ENCODE measurements at places on chromosomes 2 and 18.

DNA sequence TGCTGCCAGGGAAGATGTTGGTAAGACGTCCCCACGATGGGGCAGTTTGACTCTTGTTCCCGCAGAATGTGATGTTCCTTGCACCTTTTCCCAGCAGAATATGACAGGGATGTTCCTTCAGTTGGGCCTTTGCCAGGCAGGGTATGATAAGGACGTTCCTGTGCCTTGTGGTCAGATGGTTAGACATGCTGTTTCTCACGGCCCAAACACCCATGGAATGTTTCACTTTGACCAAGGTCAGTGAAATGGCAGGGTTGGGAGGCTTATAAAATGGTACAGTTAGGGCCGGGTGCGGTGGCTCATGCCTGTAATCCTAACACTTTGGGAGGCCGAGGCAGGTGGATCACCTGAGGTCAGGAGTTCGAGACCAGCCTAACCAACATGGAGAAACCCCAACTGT, 40.3 kb upstream of the YPEL5 start:
- DNase-seq, result no peak

DNA sequence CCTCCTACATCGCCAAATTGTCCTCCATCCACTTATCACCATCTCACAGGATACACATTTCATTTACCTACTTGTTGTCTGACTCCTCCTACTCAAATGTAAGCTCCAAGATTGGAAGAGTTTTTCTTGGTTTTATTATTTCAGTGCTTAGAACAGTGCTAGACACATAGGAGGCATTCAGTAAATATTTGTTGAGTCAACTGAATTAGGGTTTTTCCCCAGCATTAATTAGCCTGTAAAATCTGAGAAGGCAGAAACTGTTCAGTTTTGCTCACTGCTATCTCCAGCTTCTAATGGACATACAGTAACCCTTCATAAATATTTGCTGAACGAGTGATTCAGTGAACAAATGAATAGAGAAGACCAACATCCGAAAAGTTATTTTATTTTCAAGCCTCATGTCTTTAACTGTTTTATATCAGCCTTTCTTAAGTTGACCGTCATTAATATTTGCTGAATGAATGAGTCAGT, 800 bp downstream of the TTC21B start:
- no peak for DNase-seq

GRCh38 chr2:126823951-126824350, 74.7 kb upstream of the TEX51 start:
- DNase-seq, result no peak

- no peak for DNase-seq
Measured at GRCh38 chr2:161990741-161991140, 83.3 kb downstream of the DPP4 start.

DNA sequence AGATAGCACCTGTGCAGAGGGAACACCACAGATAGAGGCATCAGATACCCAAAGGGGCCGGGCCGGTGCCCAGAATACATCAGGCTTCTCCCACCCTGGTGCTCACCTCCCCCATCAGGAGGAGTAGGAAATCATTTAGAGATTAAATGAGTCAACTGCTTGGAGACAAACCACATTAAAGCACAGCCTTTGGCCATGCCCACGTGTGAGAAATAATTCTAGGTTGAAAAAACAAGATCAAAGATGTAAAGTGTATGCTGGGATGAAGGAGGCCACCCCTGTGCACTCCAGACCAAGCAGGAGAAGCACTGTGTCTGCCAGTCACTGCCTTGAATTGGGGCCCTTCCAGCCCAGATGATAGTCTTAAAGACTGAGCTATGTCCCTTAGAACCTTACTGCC, 152.8 kb upstream of the ACAA2 start:
- no peak for DNase-seq

DNA sequence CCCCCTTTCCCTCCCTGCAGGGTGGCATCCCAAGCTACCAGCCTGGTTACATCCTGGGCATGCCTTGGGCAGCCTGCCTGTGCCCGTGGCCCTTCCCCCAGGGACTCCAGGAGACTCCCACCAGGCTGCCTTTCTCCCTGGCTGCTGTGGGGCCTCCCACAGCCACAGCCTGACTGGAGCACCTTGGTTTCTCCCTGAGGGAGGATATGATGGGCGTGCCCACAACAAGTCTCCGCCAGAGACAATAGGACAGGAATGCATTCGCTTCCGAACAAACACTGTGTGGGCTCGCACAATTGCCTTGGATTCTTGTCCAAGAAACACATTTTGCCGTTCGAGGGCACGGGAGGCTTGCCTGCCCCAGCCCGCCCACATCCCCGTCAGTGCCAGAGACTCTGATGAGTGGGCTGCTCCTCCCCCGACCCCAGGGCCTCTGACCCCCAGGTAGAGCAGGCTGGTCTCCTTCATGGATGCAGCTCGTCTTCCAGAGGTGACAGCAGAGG, 102.1 kb downstream of the SMAD7 start:
- DNase-seq, result no peak

DNA sequence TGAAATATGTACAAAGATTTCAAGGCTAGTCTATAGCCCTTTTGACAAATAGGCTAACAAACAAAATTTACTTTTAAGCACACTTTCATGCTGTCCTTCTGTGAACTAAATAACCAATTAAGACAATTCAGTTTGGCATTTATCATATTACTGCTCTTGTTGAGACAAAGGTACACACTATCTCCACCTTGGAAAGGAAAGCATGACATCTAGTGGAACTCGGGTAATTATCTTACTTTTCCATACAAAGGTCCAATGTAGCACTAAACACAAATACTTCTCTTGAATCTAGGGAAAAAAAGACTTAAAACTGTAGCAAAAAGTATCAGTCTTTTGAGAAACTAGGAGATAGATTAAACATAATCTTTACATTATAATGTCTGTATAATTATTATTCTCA, 125.0 kb upstream of the CD226 start:
- no peak for DNase-seq

- no peak for DNase-seq
Measured at GRCh38 chr2:22995576-22995975, 389.4 kb upstream of the KLHL29 start.

- DNase-seq, result peak; percentile 44
Measured at GRCh38 chr2:233084488-233084887, 24.3 kb downstream of the INPP5D start.

- DNase-seq, result no peak
Measured at GRCh38 chr18:64403784-64404503, 255.1 kb upstream of the LINC00305 start.

DNA sequence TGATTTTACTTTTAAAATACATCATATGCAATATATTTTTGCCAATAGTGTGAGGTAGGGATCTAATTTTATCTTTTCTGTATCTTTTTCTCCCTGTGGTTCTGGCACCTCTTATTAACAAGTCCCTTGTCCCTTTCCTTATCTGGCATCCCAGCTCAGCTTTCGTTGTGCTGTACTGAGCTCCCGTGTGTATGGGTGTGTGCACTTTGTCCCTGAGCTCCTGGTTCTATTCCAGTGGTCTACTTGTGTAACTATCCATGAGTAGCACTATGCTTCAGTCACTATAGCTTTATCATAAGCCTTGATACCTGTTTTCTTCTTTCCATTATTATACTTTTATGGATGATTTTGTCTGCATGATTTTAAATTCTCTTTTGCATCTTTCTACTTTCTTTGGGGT, 401.4 kb upstream of the POU3F3 start:
- DNase-seq, result no peak

GRCh38 chr2:233416199-233416598, 61.9 kb downstream of the DGKD start:
- DNase-seq, result no peak

GRCh38 chr2:232789082-232789481, 12.7 kb upstream of the KCNJ13 start:
- DNase-seq, result no peak

DNA sequence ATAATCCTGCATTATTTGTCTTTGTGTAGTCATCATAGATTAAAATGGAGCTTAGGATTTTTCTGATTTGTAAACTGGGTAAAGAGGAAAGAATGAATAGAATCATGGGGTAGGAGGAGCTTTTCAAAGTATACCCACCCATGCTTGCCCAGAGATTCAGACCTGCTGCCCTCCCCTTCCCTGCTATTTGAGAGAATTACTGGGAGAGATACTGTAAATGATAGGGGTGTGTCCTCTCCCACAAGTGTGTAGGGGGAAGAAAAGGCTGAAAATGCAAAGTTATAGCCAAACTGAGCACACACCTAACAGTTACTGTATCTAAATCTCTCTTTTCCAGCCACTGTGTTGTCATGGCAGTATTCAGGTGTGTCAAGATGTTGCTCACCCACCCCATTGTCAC, 21.5 kb upstream of the DYNC2LI1 start:
- no peak for DNase-seq

- no peak for DNase-seq
Measured at GRCh38 chr2:66435963-66436362, 1.0 kb downstream of the MEIS1 start.

DNA sequence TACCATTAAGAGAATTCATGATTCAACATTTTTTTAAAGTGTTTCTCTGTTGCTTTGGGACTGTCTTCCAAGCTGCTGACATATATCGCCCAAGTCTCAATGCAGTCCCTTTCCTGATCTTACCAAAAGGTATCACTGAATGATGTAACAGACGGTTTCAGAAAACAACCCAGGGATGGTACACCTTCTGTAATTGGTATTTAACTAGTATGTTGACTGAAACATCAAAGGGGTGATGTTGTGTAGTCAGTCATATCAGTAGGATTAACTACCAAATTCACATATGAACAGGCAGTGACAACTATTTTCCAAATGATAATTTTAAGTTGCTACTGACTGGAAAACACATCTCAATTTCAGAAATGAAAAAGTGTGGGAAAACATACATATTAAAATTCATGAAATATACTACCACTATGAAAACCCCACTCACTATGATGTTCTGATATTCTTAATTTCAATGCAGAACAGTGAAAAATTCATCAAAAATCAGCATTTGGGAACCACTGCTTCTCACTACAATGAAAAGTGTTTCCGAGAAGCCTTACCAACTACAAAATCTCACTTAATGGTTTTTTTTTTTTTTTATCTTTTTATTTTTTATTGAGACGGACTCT, 59.8 kb downstream of the MEMO1 start:
- DNase-seq, result no peak

DNA sequence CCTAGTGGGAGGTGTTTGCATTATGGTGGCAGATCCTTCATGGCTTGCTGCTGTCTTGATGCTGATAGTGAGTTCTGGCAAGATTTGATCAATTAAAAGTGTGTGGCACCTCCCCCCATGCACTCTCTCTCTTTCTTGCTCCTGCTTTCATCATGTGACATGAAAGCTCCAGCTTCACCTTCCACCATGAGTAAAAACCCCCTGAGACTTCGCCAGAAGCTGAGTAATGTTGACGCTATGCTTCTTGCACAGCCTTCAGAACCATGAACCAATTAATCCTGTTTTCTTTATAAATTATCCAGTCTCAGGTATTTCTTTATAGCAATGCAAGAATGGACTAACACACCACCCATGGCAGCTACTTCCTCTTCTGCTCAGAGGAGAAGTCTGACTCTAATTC, 2181.4 kb upstream of the PIK3C3 start:
- no peak for DNase-seq

DNA sequence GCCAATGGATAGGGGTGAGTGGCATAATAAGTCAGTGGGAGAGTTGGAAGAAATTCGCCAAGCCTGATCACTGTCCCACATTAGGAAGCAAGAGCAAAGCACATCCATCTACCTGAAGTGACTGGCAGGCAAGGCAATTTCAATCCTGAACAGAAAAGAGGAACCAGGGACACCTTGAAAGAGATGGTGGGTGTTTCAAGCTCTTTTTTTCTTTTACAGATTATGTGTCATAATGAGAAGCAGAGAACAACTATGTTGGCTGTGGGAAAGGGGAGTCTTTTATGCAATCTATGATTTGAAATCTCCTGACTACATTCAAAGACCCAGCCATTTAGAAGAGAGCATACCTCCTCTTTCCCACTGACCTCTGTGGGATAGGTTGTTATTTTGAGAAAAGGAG, 63.5 kb downstream of the TGIF1 start:
- DNase-seq, result no peak

DNA sequence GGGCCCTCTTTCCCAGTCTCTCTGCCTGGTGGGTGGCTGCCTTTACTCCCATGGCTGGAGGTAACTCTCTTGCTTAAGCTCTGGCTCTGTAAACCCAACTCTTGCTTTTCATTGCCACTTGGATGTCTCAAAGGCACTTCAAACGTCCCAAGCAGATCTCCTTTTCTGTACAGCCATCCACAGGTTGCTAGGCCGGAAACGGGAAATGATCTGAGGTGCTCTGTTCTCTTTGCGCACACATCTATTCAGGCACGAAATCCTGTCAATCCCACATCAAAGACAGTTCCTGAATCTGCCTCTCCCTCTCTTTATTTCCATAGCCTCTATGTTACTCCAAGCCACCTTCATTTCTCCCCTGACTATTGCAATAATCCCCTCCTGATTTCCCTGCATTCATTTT, 87.4 kb downstream of the AOX1 start:
- DNase-seq, result no peak

- no peak for DNase-seq
Measured at GRCh38 chr18:40752316-40752715, 1202.7 kb upstream of the PIK3C3 start.

- peak; percentile 63 for DNase-seq
Measured at GRCh38 chr2:169131587-169132512, 62.5 kb downstream of the DHRS9 start.

DNA sequence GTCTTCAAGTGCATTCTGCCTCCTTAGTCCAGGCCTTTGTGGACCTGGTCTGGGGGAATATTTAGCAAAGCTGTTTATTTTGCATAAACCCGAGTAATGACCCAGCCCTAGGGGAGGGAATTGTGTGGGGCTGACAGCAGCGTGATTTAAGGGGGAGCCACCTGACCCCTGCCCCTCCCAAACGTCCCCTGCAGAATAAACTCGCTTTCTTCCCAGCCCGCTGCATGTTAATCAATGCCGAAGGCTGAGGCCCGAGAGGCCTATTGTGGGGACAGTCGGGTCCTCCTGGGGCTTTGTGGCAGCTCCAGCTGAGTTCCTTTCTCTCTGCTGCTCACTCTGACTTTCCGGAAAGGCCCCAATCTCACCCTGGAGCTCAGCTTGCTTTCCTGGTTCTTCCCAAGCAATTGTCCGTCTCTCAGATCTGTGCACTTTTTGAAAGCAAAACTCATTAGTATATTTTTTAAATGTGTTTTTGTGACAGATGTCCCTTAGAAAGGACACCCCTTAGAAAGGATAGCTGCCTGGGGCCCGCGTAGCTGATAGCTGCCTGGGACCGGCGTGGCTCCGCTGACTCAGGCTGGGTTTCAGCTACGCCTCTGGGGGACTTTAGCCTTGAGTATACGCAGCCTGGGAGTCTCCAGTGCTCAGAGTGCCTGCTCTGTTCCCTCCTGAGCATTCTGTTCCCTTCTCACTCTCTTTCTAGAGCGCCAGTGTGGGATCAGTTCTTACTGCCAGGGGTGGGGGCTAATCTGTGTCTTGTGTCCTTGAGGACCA, 158.3 kb downstream of the GLI2 start:
- peak; percentile 15 for DNase-seq
